ENCODE measurements at places on chromosomes 5 and 9.

DNA sequence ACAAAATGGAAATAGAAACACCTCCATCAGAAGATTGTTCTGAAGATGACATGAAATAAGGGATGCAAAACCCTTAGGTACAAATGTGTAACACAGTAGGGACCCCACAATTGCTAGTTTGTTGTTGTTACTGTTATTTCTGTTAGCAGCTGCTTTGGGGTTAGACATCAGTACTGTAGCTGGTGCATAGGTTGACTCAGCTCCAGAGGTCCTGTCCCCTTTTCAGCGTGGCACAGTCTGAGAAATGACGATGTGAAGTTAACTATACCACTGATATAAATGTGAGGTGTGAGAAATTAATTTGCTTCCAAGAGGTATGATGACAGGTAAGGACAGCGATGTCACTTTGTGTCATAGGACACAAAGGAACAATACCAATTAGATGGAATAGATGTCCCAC is 384.6 kb upstream of the KLF4 start:
- DNase-seq = no peak

DNA sequence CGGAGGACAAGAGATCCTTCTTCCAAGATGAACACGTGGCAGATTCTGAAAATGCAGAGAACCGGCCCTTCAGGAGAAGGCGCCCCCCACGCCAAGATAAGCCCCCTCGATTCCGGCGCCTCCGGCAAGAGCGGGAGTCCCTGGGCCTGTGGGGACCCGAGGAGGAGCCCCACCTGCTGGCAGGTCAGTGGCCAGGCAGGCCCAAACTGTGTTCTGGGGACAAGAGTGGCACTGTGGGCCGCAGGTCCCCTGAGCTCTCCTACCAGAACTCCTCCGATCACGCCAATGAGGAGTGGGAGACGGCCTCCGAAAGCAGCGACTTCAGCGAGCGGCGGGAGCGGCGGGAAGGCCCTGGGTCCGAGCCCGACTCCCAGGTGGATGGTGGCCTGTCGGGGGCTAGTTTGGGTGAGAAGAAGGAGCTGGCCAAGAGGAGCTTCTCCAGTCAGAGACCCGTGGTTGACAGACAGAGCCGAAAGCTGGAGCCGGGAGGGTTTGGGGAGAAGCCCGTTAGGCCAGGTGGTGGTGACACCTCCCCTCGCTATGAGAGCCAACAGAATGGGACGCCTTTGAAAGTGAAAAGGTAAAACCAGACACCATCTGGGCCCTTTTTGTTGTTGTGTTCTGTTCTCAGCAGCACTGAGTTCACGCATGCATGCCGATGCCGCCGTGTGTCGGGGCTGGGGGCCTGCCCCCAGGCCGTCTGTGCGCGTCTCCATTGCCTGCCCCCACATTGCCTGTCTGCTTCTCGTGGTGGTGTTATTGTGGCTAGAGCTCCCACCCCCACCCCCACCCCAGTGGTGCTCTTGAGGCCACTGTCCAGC is 26.6 kb upstream of the POMT1 start:
- no peak for DNase-seq

- DNase-seq = no peak
Observed at GRCh38 chr5:112930082-112930344, 8.0 kb upstream of the REEP5 start.

GRCh38 chr9:132797861-132798659 is 80.0 kb downstream of the AK8 start:
- peak; percentile 25 for DNase-seq

DNA sequence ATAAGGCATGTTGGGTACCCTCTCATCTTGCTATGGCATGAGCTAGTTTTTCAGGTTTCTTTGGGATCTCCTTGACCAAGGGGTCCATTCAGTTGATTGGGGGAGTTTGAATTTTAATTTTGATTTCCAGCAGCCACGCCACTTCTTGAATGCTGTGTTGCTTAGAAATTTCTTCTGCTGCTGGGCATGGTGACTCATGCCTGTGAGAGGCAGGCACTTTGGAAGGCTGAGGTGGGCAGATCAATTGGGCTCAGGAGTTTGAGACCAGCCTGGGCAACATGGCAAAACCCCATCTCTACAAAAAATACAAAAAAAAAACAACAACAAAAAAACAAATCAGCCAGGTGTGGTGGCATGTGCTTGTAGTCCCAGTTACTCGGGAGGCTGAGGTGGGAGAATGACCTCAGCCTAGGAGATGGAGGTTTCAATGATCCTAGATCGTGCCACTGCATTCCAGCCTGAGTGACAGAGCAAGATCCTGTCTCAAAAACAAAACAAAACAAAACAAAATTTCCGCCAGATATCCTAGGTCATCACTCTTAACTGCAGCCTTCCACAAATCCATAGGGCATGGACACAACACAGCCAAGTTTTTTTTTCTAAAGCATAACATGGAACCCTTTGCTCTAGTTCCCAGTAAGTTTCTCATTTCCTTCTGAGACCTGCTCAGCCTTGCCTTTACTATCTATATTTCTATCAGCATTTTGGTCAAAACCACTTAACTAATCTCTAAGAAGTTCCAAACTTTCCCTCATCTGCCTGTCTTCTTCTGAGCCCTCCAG is 17.7 kb downstream of the TMC1 start:
- no peak for DNase-seq

GRCh38 chr9:78676009-78676408 is 379.1 kb downstream of the PSAT1 start:
- no peak for DNase-seq

DNA sequence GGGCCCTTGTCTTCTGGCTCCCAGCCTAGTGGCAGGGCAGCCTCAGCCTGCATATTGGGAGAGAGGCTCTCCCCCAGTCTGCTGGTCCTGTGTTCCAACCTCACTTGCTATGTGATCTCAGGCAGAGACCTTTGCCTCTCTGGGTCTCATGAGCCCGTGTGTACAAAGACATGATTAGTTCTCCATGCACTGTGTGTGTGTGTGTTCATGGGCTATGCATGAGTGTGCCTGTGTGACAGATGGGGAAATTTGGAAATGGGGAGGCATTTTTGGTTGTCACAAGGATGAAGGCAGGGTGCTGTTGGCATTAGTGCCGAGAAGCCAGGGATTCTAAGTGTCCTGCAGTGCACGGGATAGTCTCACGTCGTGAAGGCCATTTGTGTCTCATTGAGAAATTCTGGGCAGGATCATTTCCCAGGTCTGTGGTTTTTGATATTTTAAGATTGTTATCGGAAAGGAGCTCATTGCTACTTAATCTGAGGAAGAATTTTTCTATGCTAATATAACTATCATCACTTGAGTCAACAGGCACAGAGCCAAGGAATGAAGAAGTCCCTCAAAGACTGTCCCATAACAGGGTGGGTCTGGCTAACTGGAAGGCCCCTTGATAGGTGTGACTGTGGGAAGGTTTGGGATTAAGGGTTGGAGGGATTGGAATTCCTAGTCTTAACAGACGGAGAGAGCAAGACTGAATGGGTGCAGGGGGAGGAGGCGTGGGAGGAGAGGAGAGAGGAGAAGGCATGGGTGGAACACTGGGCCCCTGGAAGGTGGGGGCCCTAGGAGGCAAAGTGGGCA is 168.5 kb downstream of the RGS3 start:
- DNase-seq = no peak

DNA sequence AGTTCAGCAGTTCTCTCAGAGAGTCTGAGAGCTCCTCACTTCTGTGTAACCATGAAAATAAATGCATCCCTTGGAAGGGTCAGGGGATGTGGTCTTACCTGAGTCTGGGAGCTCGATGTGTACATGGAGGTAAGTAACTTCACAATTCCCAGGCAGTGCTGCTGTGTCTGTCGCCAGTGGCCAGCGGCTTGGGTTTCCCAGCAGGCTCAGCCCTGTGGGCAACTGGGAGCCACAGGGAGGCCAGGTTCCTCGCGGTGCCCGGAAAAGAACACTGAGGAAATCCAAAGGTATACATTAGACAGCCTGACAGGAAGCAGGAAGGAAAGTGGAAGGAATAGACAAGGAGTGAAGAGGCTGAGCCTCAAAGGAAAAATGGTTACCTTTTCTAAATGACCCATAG is 62.2 kb downstream of the OSTF1 start:
- DNase-seq = no peak

- DNase-seq = peak; percentile 15
Observed at GRCh38 chr5:9284781-9285307, 261.0 kb downstream of the SEMA5A start.

- DNase-seq = no peak
Observed at GRCh38 chr5:74173665-74174064, 466.9 kb downstream of the ENC1 start.

DNA sequence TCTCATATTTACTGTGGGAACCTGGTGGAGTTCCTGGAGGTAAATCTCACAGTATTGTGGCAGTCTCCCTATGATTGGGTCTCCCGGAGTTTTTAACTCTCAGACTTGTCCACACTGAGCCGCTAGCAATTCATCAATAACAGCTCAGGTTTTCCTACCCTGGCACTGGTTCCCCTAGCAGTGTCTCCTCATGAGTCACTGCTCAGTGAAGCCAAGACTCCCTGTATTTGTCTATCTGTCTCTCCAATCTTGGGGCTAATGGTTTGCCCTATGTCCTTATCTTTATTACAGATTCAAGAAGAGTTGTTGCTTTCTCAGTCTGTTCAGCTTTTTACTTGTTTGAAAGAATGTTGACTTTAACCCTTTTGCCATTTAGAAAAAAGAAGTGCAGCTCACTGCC is 176.7 kb upstream of the FGF10 start:
- DNase-seq = peak; percentile 30

DNA sequence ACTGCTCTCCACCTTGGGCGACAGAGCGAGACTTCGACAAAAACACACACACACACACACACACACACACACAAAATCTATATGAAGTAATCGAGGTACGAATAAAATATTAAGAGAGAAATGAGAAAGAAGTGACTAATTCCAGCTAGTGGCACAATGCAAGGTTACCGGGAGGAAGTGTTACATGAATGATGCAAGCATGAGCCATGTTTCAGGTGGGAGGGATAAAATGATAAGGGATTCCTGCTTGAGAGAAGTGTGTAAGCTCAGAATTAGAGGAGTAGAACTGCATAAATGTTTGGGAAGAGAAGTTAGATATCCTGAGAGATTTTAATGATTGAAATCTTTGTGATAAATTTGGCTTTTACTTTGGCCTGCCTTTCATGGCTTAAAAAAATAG is 18.8 kb downstream of the HAPLN1 start:
- no peak for DNase-seq

DNA sequence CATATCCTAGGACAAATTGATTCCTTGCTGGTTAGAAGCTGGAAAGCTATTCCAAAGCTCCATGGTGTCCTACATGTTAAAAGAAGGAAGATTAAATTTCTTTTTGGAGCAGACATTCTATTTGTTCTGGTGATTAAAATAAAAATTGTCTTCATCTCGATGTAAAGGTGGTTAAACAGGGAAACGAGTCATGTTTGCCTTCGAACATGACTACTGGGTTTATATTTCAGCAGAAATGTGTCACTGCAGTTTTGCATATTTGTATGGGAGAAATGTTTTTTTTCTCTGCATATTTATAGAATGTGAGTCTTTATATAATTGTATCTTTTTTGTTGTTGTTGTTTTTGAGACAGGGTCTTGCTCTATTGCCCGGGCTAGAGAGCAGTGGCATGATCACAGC is 36.4 kb downstream of the ADAMTS12 start:
- DNase-seq = no peak

DNA sequence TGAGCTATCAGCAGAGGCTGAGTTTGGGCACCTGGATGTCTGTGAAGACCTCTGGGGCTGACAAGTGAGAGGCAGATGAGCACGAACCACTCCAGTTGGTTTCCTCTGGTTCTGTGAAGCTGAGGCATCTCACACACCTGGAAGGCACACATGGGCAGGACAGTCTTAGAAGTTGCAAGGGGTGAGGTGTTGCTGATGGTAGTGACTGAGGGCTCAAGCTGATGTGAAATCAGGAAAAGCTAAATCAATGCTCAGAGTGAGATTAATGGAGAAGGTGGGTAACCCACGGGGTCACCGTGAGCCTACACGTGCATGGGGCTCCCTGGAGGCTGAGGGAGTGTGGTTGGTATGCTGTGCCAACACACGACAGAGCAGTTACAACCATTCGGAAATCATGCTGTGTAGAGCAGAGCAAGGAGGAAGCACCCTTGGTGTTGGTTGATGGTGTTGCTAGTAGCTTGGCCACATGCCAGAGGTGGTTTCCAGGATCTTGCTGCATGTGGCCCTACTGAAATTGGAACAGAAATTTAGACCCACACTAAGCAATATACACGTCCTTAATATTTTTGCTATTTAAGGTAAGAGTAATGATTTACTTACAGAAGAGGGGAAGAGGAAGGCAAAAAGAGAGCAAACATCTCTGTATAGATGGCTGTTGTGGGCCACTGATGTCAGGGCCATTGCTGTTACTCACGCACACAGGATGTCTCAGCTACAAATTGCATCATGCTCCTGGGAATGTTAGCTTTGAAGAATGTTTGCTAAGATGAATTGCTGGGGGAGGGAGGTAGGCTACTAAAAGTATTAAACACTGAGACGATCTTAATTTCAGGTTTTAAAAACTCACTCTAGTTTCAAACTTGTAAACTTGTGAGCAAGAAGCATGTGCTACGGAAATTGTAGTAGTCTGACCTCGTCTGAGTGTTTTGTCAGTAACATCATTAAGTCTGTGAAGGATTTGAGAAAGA is 170.5 kb downstream of the ARHGEF28 start:
- no peak for DNase-seq

DNA sequence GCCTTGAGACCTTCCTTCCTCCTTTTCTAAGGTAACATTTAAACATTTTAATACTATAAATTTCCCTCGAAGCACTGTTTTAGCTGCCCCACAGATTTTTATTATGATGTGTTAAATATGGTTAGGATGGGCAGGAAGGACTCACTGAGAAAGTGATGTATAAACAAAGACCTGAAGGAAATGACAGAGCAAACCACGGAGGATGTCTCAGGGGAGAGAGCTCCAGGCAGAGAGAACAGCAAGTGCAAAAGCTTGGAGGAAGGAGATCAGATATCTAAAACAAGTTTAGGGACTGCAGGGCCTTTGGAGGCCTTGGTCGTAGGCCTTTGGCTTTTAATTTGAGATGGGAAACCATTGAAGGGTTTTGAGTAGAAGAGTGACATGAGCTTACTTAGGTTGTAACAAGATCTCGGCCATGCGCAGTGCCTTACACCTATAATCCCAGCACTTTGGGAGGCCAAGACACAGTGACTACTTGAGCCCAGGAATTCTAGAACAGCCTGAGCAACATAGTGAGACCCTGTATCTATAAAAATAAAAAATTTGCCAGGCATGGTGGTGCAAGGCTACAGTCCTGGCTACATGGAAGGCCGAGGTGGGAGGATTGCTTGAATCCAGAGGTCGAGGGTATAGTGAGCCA is 35.5 kb upstream of the LRRTM2 start:
- no peak for DNase-seq

GRCh38 chr5:81209869-81210493 is 23.1 kb upstream of the CKMT2 start:
- DNase-seq = no peak

DNA sequence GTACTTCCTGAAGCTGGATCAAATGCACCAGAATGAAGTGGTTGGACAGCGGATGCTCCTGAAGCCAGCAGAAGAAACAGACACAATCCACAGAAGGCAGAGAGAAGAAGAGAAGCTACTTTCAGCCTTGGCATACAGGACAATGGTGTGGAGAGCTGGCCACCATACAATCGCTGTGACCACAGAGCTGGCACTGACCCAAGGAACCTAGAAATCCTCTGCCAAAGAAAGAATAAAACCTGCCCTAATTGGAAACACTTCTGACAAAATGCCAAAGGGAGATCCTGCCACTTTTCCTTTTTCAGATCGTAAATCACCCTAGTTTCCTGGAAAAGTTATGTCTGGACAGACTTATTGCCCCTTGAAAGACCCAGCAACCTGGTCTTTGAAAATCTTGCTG is 77.8 kb downstream of the BAAT start:
- DNase-seq = no peak
